ENCODE measurements at places on chromosomes 11 and 22. TPM values are rescaled to one million over a fixed set of nuclear protein-coding genes. Genes with fewer than 3 reads are reported as not detected.
A peak's percentile ranks its signal among the peaks of the same experiment; 100 is the strongest.

MMP8 gene
- total RNA-seq: 1.5 TPM

GP1BB gene
- 4.0 TPM for total RNA-seq

RBMXL2 gene
- total RNA-seq: 0.37 TPM

KLHL35 gene
- total RNA-seq: 2.3 TPM

ZNF280A gene
- total RNA-seq: not detected

- peak; percentile 99 for DNase-seq
Observed at GRCh38 chr22:33920927-33921524, 750 bp upstream of the LARGE1 start.

DNA sequence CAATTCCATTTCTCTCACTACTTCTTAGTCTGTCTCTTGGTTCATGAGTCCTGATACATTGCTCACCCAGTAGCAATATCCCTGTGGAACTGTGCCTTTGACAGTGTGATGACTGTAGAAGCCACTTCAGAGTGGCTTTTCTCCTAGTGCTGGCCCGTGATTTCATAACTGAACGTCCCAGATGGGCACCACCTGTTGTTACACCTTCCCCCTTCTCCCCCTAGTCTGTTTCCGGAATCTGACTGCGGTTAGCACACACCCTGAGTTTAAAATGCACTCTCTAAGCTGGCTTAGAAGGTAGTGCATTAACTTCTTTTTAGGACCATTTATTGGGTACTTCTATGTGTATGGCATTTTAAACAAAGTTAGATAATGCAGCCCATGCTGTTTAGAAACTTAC lies 83.0 kb downstream of the ALX4 start:
- DNase-seq: no peak

GRCh38 chr11:10878408-10879214 lies 20.8 kb upstream of the ZBED5 start:
- DNase-seq: peak; percentile 73

GRCh38 chr11:76408171-76408965 lies 27.2 kb downstream of the GVQW3 start:
- DNase-seq: no peak

DNA sequence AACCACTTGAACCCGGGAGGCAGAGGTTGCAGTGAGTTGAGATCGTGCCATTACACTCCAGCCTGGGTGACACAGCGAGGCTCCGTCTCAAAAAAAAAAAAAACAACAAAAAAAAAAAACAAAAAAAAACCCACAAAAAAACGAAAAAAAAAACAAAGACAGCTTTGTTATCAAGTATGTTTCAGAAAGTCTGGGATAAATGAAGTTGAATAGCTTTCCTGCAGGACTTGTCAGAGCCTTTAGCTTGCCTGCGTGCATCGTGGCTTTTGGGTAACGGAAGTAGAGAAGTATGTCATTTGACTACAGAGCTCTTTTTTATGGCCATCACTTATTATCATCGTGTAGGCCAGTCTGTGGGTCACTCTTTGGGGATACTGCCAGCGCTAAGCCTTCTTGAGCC lies 14.6 kb downstream of the TRIOBP start:
- DNase-seq: no peak

DNA sequence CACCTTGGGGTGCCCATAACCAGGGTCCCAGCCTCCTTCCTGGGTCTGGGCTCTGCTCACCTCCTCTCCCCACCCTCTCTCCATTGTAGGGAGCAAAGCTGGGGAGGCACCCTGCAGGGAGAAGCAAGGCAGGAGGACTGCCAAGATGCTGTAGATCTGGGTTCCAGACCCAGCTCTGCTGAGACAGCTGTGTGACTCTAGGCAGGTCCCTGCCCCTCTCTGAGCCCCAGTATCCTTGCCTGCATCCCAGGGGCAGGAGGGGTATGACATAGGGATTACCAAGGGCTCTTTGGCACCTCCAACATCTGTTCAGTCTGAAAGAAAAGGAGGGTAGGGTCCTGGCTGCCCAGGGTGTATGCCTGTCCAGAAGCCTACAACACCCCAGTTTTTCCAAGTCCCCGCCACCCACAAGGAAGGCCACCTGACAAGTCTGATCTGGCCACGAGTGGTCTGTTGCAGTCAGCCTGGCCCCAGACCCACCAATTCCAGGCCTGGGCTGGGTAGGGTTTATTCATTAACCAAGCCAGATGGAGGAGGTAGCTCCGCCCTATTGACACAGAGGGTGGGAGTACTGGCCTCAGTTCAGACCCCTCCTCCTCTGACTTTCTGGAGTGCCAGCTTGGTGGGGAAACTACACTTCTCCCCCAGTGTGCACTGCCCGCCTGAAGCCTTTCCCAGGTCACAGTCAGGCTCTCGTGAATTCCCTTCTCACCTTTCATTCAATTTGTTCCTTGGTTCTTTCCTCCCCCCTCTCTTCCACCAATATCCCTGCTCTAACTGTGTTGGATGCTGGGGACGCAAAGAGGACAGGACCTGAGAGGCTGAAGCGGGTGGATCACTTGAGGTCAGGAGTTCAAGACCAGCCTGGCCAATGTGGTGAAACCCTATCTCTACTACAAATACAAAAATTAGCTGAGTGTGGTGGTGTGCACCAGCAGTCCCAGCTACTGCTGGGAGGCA lies 15.0 kb downstream of the STARD10 start:
- DNase-seq: peak; percentile 71

DNA sequence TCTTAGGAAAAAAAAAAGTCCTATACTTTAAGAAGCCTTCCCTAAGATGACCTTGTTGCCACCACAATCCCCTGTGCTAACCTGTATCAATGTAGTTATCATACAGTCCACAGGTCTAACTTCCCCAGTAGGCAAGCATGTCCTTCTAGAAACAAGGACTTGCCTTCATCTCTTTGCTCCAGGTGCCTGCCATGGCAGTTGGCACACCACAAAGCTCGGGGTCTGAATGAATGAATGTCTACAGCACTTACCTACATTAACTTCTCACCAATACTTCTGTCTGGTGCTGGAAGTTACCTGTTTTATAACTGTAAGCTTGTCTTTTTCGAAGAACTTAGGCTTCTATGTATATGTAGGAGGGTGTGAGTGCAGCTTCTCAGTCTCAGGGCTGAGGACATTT lies 23.4 kb downstream of the CLPB start:
- DNase-seq: no peak

DNA sequence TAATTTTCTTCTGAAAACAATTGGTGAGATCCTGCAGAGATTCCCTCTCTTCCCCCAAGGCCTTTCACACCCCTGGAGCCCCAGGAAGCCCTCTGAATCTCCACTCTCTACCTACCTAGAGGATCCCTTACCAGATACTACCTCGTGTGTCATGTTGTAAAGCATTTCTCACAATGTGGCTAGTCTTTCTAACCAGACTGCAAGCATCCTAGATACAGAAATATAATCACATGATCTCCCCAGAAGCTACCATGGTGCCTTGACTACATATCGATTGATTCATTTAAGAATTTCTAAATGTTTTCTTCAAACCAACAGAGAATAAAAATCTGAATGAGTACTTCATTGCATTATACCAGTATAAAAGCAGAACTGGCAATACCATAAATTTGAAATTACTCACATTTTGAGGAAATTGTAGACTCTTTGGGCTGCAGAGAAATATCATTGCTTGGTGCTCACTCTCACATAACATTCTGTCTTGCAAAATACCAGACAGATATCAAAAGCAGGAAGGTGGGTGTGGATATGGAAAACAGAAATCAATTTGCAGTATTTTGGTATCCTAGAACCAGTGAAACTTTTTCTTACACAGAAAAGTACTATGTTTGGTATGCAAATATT lies 113.5 kb downstream of the MAML2 start:
- DNase-seq: no peak

GRCh38 chr11:45162064-45162375 lies 15.6 kb downstream of the PRDM11 start:
- no peak for DNase-seq

GRCh38 chr11:19924716-19925115 lies 212.1 kb downstream of the NAV2 start:
- DNase-seq: no peak

DNA sequence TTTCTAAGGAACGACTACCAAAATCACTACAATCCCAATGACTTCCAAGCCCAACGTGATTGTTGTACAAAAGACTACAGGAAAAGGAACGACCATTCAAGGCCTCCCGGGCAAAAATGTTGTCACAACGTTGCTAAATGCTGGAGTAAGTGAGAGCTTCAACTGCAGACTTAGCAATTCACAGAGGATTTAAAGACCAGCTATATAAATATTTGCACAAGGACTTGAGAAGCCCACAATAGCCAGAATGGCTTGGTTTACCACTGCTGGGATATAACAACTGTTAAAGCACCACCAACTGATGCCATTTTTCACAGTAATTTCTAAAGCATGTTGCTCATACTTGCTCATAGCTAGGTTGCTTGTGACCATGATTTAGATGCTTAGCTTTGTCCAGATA lies 78.3 kb downstream of the EMSY start:
- no peak for DNase-seq

All from lung (tissue), 17 donors.